Kidney (tissue), 22 donors: ENCODE measurements at places on chromosomes 13 and 19. TPM values are rescaled to one million over a fixed set of nuclear protein-coding genes. Genes with fewer than 3 reads are reported as not detected.

The PNMA8B gene
- total RNA-seq = 1.3 TPM

The SIGLEC8 gene
- 1.8 TPM for total RNA-seq

The CEACAM3 gene
- 0.69 TPM for total RNA-seq

- no peak overlapping the region for H3K4me3 ChIP-seq
- H3K27me3 ChIP-seq = no peaks in the 10 kb centered on the region
- DNase-seq = no peak
These were observed 796.2 kb downstream of the SLITRK1 start for GRCh38 chr13:83086088-83086487.

GRCh38 chr13:69373747-69374425, 733.7 kb upstream of the ATXN8OS start:
- H3K27me3 ChIP-seq = no peaks in the 10 kb centered on the region
- no peaks in the 10 kb centered on the region for H3K36me3 ChIP-seq
- no peak for DNase-seq
- H3K4me3 ChIP-seq = no peak overlapping the region
- no peak overlapping the region for H3K27ac ChIP-seq

DNA sequence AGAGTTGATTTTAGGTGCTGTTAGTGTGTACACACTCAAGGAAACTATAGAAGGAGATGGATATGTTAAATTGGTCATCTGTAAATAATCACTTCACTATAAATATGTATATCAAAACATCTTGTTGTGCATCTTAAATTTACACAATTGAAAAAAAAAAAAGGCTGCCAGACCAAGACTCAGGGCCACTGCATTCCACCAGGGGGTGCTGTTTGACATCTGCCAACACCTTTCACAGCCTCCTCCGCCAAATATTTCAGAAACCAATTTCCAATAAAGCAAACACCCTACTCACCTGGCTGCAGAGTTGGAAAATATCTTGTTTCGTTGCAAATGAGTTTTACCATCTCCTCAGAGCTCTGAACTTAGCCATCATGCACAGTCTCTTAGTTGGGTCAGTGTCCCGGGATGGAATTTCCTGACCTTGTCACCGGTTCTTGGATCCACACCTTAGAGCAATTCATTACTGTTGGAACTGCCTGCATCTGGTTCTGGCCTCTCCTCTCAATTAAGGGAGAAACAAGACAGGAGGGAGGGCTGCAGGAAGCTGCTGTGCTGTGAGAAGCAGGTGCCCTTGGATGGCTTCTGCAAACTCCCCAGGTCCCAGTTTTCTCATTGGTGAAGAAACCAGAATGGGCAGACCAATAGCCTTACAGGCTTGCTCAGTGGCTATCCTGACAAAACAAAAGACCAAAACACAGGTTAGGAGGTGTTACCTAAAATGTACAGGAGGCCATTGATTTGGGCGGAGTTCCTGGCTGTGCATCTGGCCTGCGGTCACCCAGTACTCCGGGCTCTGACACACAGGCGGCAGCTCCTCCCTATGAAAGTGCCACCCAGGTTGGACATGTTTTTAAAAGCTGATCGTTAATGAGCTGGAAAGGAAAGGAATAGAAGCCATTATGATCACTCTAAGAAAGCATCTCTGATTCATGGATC, 746.6 kb downstream of the UQCRFS1 start:
- no peak overlapping the region for H3K27ac ChIP-seq
- H3K36me3 ChIP-seq = no peaks in the 10 kb centered on the region
- no peak overlapping the region for H3K4me3 ChIP-seq
- no peaks in the 10 kb centered on the region for H3K27me3 ChIP-seq
- no peaks in the 10 kb centered on the region for H3K4me1 ChIP-seq

GRCh38 chr13:99391781-99392469, 84.7 kb upstream of the GPR183 start:
- H3K4me1 ChIP-seq = no peaks in the 10 kb centered on the region
- DNase-seq = no peak
- H3K27ac ChIP-seq = no peak overlapping the region

- no peaks in the 10 kb centered on the region for H3K36me3 ChIP-seq
- H3K4me3 ChIP-seq = no peak overlapping the region
- no peak for DNase-seq
- no peak overlapping the region for H3K27ac ChIP-seq
- H3K27me3 ChIP-seq = no peaks in the 10 kb centered on the region
- no peaks in the 10 kb centered on the region for H3K4me1 ChIP-seq
These were observed 9.7 kb downstream of the CSNK1G2 start for GRCh38 chr19:1950640-1951039.
